ENCODE measurements at places on chromosomes 6 and 20. TPM values are rescaled to one million over a fixed set of nuclear protein-coding genes. Genes with fewer than 3 reads are reported as not detected.

DNA sequence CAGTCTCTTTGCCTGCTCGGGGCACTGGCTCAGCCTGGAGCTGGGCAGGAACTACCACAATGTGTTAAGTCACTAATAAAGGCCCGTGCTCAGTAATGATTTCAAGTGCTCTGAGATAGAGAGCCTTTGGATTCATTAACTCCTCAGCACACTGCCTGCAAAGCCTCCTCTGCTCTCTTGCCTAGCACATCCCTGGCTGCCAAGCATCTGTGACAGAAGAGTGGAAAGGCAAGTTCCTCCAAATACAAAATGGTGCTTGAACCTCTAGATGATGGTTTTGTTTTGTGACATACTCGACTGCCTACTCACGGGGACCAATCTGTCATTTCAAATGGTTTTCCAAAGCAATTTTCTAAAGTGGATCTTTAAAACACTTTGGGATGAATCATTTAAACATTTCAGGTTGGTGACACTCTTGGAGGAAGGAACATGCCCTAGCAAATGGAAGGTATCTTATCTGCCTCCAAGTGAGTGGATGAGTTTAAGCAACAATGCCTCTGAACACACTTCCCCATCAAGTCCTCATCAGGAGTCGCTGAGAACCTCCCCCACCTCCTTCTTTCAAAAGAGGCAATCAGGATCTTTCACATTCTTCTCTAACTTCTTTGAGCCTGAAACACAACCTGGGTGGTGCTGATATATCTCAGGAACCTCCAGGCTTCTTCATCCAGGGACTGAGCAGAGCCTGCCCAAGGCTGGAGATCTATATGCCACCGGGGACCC, 35.8 kb downstream of the METTL24 start:
- DNase-seq = no peak

DNA sequence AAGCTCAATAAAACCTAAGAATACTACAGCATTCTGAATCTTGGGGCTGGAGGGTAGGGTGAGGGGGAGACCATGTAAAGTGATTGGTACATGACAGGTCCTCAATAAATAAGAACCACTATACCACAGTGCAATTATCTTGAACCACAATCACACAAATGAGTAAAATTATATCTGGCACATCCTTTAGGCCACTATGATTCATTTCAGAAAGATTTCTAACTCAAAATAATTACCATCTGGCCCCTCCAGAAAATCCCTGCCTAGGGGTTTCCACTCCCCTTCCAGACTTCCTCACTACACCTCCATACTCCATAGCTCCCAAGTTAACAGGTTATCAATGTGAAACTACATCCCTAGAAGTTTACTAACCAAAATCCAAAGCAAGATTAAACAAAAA, 19.7 kb downstream of the AKIRIN2 start:
- DNase-seq = no peak

DNA sequence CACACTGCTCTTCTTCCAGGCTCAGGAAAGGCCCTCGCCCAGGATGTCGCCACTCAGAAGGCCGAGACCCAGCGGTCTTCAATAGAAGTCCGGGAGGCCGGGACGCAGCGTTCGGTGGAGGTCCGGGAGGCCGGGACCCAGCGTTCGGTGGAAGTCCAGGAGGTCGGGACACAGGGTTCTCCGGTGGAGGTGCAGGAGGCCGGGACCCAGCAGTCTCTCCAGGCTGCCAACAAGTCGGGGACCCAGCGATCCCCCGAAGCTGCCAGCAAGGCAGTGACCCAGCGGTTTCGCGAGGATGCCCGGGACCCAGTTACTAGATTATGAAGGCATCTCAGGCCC, 1.0 kb downstream of the KHDC3L start:
- DNase-seq = no peak

- no peak for DNase-seq
Measured at GRCh38 chr20:63536997-63537524, at the start of gene PTK6. Gene PTK6 (minus strand): TSS chr20:63537376. CDS start chr20:63537314, 62 bp downstream.

DNA sequence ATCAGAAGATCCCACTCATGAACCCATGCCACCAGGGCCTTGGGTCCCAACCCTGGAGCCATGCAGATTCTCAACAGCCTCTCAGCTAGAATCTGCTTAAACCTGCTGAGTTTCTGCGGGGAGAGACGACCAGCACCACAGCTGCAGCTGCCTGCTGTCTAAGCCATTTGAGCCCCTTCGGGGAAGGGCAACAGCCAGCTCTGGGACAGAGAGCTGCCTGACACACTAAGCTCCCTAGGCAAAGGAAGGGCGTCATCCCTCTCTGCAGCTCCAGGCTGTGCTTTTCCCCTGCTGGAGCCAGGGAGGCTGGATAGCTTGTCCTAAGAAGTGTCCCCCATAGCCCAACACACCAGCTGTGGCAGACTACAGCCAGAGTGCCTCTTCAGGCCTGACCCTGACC, 182.5 kb downstream of the OTOR start:
- no peak for DNase-seq

DNA sequence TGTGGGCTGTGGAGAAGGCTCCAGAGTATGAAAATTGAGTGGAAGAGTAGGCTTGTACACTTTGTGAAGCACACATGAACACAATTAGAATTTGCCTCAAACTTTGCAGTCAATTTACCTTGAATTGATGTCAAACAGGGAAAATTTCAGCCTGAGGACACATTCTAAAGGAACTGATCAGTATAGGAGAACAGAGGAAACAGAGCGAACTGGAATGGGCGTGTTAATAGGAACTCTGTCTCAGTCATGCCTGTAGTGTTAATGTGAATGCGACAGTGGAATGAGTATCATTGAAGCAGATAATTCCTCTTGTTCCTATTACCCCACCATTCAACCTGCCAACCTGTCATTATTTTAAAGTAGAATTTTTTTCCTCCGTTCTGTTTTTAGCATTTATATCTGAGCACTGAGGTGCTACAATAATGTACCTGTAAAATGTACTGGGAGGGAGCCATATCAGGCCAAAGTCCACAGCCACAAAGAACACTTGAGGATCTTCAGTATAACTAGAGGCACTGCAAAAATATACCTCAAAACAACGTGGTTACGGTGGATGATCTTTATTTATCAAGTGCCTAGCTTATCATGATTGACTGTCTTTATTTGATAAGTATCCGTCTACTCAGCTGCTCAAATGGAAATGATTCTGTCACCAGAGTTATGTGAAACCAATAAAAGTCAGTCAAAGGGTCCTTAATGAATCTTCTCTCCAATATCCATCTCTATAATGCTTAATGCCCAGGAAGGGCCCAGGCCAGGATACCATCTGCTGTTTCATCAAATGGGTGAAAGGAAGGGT, 125.3 kb upstream of the STMND1 start:
- no peak for DNase-seq

ADGRG6 gene
- not detected for total RNA-seq

KCNB1 gene
- 0.10 TPM for total RNA-seq

FBXO5 gene
- 11.9 TPM for total RNA-seq

C20orf141 gene
- total RNA-seq = not detected

Data from activated B cell treated with CpG ODN at 0.5 μM for 24 hours (primary cell).